ENCODE measurements at places on chromosomes 1 and 21.

DNA sequence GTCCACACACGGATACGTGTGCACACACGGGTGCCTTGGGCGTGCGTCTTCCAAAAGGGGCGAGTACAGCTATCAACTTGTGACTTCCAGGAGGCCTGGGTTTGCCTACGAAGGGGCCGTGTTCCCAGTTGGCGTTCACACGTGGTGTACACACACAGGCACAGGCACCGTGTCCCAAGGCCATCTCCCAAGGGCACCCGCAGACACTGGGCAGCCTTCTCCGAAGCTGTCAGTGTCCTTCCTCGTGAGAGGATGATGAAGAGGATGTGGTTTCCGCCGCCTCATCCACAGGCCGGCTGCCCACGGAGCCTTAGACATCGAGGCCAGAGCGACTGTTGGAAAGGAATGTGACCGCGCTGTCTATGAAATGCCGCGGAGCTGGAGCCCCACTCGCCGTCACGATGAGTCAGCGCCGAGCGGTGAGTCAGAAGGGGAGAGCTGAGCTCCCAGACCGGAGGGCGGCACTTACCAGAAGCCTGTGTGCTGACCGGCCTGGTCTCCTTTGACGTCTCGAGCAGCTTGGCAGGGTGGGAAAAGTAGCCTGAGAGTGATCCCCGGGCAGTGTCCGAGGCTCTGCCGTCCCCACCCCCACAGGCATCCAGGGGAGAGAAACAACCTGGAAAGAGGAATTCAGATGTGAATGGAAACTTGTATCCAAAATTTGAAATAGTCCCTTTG is 141.4 kb upstream of the ARHGEF16 start:
- DNase-seq: peak; percentile 57

DNA sequence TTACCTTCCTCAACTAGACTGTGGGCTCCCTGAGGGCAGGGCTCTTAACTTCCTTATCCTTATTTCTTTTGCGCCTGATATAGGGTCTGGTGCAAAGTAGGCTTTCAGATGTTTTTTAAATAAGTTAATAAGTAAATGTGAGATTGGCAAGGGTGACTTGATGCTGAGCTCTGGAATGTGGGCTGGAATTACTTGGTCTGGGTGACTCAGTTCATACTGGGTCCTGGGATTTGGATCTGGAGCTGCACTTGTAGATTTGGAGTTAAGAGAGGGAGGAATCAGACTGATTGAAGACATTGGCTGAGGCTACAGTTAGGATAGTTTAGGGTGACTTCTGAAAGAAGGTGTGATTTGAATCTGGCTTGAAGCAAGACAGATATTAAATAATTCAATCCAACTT is 190.9 kb downstream of the GIPC2 start:
- DNase-seq: no peak

DNA sequence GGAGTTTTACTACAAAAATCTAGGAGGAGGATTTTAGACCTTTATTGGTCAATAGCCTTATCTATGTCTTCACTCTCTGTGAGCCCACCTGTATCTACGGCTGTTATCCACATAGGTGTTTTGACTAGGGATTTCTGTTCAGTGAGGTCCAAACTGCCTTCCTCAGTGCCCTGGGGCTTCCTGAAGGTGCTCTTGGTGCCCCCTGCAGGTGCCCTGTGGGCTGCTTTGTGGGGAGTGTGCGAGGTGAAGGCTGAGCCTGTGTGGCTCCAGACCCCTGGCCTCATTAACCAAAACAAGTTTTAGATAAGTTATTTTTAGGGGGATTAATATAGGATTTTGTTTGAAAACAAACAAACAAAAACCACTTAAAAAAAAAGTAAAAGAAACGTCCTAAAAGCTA is 122.5 kb downstream of the KIF26B start:
- DNase-seq: no peak

- no peak for DNase-seq
Observed at GRCh38 chr21:36999131-36999898, 7.2 kb upstream of the RIPPLY3 start.

DNA sequence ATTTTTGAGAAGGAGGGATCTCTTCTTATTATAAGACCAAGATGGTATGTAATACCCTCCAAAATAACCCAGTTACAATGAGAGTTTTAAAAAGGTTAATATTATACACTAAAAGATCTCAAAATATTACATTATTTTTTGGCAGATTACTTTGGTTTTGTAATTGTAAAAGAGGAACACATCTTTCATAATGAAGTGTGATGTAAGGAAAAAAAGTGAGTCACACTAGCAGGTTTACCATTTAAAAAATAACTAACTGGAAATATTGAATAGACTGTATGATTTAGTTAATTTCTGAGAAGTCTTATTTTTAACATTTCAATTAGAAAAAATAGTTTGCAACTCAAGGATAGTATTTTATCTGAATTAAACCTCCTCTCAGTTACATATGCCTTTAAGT is 1.1 kb downstream of the F5 start:
- DNase-seq: no peak

DNA sequence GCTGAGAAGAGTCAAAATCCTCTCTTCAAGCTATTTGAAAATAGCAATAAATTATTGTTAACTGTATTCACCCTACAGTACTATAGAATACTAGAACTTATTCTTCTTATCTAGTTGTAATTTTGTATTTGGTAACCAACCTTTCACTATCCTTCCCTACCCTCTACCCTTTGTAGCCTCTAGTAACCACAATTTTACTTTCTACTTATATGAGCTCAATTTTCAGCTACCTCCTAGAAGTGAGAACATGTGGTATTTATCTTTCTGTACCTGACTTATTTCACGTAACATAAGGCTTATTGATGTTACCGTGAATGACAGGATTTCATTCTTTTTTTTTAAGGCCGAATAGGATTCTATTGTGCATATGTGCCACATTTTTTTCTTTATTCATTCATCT is 30.0 kb downstream of the ZC3H11B start:
- no peak for DNase-seq

DNA sequence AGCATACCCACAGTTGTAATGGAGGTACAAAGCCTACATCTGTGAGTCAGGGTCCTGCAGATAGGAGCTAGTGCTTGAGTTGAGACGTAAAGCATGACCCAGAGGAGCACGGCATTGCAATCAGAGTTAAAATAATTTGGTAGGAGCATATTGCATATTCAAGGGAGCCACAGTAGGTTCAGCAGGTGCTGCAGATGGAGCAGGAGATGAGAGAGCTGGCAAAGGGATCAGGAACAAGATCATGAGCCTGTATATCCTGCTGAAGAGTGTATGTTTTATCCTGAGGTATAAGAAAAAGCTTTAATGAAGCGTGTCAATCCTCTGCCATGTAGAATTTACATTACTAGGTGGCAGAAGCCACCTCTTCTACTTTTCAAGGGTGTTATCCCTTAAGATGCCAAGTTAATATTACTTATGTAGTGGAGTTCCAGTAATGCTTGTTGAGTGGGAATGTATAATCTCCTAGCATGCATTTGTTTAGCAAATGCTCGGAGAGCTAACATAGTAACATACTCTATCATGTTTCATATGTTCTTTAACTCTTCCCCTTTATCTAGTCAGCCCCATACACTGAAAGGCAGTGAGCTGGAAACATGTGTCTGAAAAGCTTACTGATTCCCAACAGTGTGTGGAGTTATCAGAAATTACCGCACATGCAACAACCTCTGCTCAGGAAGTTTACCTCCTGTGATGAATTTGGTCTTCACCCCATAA is 300.3 kb downstream of the GRIK1 start:
- no peak for DNase-seq

DNA sequence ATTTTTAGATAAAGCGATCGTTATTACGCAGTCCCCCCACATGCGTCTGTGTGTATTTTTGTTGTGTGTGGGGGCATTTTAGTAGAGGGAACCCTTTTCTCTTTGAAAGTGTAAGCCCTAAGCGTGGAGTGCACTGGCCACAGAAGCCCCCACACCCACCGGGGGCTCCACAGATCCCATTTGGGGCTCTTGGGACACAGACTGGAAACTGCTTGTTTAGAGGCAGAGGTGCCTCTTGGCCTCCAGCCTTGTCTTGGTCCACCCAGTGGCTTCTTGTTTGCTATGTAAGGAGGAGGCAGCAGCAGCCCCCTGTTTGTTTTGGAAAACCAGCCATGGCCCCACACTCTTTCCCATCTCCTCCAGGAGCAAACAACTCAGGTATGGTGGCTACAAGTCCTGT is 42.8 kb downstream of the SLC37A1 start:
- no peak for DNase-seq

GRCh38 chr1:119026956-119027355 is 38.8 kb upstream of the TBX15 start:
- no peak for DNase-seq

DNA sequence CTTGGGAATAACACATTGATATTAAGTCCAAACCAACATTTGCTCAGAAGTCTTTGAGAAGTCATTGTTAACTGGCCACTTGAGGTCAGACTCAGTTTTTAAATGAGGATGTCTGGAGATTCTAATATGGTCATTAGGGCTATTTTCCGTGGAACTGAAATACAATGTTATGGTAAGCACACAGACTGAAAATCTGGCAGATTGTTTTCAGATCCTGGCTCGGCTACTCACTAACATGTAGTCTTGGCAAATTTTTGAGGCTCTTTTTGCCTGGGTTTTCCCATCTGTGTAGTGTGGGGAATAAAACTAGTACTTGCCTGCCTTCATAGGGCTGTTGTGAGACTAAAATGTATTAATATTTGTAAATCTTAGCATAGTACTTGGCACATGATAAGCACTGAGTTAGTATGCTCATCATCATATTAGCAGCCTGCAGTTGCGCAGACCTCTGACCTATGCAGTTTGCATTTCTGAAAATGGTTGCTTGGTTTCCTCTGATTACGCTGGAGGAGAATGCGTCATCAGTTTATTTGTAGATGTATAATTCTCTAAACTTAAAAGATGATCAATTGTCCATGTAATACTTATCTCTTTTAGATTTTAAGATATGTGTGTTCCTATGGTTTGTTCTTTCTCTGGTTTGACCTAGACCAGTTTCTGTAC is 100.8 kb downstream of the C1orf21 start:
- no peak for DNase-seq

DNA sequence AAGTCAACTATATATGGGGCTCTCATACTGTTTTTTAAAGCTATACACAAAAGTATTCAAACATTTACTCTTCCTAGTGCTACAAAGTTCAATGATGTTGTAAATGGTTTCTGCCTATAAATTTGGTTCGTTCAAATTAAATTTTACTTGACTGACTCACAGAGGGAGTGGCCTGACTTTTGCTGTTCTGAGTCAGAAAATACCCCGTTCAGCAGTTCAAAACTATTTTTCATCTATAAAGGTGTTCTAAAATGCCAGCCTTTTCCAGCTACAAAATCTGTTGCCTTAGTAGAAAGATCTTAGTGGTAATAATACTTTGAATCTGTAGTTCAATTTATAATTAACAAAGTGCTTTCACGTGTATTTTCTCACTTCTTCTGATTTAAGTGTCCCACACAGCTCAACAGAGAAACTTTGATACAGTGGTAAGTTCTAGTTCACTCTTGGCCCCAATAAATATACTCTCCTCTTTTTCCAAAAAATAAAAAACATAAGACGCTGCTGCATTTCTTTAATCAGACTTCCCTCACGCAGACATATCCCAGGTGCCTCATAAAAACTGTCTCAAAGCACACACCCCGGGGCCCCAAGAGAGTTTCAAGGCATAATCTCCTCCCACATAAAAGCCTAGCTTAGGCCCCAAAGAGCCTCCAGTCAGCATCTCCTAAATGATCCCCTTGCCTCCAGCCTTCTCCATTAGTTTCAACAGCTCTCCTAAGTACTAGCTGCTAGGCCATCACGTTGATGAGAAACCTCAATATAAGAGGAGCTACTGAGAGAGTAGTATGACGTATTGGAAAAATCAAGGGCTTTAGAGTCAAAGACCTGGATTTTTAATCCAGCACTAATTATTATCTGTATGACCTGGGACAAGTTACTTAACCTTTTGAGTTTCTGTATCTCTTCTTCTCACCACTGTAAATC is 3.2 kb downstream of the PTP4A2 start:
- no peak for DNase-seq

DNA sequence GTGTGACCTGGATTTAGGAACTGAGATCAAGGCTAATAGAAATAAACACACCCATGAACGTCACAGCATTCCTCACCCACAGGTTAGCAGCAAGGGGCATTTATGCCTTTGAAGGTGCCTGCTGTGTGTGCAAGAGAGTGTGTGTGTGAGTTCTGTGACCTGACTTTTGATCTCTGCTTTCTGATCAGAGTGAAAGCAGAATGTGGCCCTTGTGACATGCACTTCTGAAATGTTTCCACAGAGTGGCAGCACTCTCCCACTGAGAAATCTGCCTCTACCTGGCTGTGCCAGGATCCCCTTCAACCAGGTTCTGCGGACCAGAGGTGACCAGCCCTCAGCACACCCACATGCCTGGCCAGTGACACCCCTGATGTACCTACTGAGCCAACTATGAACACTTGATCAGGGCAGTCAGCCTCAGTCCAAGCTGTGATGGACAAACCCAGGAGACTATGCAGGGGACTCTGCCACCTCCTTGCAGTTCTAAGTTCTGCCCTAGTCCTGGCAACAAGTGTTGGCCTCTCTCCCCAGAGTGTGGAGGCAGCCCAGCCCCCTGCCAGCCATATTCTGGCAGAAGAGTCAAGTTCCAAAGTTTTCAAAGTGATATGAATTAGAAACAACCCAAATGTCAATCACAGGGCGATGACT is 41.0 kb downstream of the RXRG start:
- DNase-seq: no peak

DNA sequence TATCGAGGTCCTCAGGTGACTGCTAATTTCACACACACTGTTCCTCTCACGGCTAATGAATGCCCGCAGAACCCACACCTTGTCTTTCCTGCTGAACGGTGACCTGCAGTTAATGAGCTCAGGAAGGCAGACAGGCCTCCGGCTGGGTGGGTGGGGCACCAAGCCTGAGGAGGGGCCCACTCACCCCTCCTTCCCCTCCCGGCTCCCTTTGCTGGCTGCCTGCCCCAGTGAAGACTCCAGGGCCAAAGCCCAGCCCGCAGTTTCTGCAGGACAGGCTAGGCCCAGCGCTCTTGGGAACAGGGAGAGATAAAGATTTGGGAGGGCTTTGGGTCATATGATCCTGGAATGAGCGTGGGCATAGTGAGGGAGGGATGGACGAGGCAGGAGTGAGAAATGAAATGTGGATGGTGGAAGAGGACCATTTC is 26.4 kb downstream of the FOXO6 start:
- DNase-seq: no peak

DNA sequence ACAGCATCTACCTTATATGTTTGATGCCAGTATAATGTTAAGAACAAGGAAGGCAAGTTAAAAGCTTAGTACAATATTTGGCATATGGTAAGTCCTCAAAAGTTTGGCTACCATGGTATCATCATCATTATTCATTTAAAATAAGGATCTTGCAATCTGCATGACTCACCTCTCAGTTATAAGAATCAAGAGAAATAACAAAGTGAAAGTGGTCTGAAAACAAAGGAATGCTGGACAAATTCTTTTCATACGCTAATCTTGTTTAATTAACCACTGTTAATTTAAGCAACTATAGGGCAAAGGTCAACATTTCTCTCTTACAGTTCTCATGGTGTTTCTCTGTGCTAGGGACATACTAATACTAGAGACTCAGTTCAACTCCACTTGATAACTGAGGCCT is 13.0 kb upstream of the CLDN19 start:
- no peak for DNase-seq

GRCh38 chr1:22841860-22842281 is 130.8 kb downstream of the LACTBL1 start:
- DNase-seq: no peak

- DNase-seq: no peak
Observed at GRCh38 chr21:46065215-46065913, 32.5 kb upstream of the COL6A2 start.

Measured in stimulated activated CD4-positive, alpha-beta T cell treated with anti-CD3 and anti-CD28 coated beads, Interleukin-2, amount 100 ng/mL, for 48 hours (primary cell).